ENCODE measurements at places on chromosomes 7 and 10. TPM values are rescaled to one million over a fixed set of nuclear protein-coding genes. Genes with fewer than 3 reads are reported as not detected.

DNA sequence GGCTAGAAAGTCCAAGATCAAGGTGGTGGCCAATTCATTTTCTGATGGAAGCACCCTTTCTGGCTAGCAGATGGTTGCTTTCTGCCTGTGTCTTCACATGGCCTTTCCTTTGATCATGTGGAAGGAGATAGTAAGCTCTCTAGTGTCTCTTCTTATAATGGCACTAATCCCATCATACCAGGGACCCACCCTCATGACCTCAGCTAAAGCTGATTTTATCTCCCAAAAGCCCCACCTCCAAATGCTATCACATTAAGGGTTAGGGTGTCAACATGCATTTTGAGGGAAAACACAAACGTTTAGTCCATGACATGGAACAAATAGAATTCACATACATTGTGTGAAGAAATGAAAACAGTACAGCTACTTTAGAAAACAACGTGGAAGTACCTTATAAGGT is 100.0 kb downstream of the VPS50 start:
- DNase-seq: no peak

DNA sequence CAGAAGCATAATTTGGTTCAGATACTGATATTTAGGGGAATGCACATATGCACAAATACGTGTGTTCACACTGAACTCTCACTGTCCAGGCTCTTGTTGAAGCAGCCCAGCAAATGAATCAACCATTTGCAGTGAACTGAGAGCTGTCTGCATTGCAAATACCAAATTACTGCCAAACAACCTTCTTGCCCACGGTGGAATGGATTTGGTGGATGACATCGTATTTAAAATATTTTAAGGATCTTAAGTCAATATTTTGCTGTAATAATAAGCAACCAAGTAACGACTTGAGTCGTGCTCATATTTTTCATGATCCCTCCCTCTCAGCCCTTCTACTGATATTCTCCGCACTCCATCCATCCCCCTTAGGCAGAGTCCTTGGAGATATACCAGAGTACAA is 107.9 kb upstream of the FEZF1 start:
- DNase-seq: no peak

DNA sequence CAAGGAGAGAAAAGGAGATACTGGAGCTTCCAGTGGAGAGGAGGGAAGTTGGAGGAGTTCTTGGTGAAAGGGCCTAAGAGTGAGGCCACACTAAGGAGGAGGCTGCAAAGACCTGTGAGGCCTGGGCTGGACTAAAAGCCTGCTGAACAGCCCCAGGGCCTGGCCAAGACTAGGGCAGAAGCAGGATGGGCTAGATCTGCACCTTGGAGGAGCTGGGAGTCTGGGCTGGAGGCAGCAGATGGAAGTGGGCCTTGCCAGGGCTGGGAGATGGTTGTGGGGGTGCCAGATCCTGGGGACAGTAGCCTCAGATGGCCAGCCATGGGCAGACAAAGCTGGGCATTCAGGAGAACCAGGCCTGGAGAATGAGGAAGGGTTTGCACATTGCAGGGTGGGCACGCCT is 6.5 kb upstream of the PURB start:
- no peak for DNase-seq

DNA sequence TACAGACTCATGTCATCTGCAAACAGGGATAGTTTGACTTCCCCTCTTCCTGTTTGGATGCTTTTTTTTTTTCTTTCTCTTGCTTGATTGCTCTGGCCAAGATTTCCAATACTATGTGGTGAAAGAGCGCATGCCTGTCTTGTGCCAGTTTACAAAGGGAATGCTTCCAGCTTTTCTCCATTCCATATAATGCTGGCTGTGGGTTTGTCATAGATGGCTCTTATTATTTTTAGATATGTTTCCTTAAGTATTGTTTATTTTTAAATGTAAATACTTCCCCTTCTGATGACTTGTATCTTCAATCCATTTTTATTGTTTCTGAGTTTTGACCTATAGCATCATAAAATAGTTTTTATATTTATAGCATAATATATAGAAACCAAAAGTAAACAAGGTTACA is 17.9 kb downstream of the FAM237B start:
- DNase-seq: no peak

- DNase-seq: no peak
Observed at GRCh38 chr7:94396037-94396431, 1.3 kb downstream of the COL1A2 start.

The CPN1 gene
- total RNA-seq: not detected

DNA sequence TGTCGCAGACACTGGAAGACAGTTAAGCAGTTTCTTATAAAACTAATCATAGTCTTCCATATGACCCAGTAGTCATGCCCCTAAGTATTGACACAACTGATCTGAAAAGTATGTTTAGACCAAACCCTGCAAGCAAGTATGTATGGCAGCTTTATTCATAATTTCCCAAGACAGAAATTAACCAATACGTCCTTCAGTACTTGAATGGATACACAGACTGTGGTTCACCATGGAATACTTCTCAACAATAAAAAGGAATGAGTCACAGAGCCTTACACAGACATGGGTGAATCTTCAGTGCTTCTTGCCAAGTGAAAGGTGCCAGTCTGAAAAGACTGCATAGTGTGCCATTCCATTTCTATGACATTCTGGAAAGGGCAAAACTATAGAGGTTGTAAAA is 50.2 kb upstream of the AKR1E2 start:
- DNase-seq: no peak

GRCh38 chr10:119407254-119407777 is 135.2 kb downstream of the RGS10 start:
- DNase-seq: no peak

DNA sequence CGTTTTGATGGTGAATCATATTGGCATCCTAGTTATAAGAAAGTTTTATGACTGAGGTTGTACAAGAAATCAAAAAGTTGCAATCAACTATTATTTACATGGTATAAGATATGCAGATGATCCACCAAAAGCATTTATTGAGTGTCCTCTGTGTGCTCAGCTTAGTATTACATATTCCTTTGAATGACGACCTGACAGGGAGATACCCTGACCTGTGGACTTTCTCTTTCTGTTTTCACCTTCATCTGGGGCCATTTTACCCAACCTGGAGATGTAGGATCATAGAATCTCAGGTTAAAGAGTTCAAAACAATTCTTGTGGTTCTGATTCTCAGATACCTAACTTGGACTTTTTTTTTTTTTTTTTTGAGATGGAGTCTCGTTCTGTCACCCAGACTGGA is 269.1 kb upstream of the SORCS1 start:
- no peak for DNase-seq

DNA sequence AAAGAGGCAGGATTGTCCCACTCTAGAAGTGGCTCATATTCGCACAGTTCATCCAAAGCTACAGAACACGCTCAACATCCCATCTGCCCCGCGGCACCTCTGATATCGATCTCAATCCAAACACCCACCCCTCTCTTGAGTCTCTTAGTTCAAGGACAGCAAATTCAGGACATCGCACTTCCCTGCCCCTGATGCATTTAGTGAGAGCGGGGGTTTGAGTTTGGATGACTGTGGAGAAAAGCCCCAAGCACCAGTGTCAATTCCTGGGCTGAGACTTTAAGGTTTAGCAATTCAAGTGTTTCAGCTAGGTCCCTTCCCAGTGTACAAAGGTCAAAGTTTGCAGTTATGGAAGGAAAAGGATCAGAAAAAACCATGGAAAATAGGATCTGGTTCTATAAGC is 166.2 kb downstream of the LYZL1 start:
- DNase-seq: no peak

- DNase-seq: no peak
Observed at GRCh38 chr10:118904286-118904685, 125.2 kb upstream of the NANOS1 start.

DNA sequence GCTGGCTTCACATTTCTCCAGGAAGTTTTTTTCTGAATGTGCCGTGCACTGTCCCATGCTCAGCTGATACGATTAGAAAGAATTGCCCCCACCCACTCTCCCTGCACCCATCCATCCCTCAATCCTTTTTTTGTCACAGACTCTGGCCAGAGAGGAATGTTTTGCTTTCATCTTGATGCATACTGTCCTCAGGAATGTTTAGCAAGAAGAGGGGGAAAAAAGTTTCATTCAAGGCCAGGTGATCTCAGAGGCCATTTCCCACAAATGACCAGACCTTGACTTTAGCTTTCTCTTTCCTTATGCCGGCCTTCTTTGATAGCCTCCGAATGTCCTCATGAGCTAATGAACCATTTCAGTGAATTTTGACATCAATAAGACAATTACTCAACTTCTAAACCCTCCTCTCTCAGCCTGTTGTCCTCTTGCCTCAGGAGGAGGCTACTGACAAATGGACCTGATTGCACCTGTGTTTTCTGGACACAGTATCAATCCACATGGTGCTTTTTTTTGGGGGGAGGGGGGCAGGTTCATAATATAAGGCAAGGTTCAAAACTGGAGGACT is 105.0 kb upstream of the KLF6 start:
- DNase-seq: peak; percentile 39

The IGFBP3 gene
- total RNA-seq: 11.2 TPM

- no peak for DNase-seq
Observed at GRCh38 chr10:70850097-70850496, 34.3 kb downstream of the SGPL1 start.

DNA sequence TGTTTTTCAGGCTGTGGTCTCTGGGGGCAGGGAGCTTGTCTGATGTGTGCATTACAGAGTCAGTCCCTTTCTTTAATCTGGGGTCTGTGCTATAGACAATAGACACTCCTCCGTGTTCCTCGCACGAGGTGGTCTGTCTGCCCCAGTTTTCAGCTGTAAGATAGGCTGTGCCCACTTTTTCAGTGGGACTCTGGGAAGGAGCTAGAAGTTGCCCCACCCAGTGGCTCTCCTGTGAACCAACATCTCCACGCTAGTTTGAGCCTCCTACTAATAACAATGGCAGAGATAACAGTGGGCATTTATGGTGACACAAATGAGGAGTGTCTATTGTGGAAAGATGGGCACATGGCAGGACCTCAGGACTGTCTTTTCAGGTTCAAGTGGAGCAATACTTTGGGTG is 44.0 kb downstream of the ADRB1 start:
- no peak for DNase-seq

The LOXL4 gene
- total RNA-seq: 0.23 TPM

GRCh38 chr7:82404094-82404493 is 39.5 kb downstream of the CACNA2D1 start:
- DNase-seq: no peak

DNA sequence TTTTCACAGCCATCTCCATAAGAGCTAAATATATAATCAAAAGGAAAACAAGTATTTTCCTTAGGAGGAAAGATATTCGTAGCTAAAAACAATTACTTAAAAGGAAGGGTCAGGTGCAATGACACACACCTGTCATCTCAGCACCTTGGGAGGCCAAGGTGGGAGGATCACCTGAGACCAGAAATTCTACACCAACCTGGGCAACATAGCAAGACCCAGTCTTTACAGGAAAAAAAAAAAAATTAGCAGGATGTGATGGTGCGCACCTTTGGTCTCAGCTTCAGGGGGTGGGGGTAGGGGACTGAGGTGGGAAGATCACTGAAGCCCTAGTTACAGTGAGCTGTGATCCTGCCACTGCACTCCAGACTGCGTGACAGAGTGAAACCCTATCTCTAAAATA is 11.9 kb downstream of the TNPO3 start:
- DNase-seq: no peak

- DNase-seq: peak; percentile 89
Observed at GRCh38 chr10:132942101-132943057, at the start of gene CFAP46. Gene CFAP46 (minus strand): TSS chr10:132942570. CDS start chr10:132942484, 86 bp downstream.

The CLEC5A gene
- total RNA-seq: not detected

The C10orf67 gene
- not detected for total RNA-seq

DNA sequence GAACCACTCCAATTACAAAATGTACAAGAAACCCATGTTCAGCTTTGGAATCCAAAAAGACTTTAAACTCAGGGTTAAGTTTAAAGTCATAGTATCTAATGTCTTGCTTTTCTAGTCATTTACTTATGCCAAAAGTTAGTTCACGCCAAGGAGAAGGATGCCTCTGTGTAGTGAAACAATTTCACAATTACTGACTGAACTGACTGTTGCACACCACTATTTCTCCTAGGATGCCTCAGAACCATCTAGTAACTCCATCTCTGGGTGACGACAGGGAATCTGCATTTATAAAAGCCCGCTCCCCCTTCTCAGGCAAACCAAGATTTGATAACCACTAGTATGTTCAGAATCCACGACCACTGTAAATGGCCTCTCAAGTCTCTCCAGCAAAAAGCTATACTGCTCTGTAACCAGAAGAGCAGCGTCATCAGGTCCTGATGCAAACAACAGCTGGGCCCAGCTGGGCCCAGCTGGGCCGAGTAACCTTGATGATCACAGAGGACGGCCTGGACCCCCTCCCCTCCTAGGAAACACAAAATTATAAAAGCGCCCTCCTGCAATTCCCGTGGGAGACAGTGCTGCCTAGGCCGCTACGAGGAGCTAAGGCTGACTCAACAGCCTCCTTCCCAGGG is 680 bp upstream of the ADO start:
- DNase-seq: no peak

DNA sequence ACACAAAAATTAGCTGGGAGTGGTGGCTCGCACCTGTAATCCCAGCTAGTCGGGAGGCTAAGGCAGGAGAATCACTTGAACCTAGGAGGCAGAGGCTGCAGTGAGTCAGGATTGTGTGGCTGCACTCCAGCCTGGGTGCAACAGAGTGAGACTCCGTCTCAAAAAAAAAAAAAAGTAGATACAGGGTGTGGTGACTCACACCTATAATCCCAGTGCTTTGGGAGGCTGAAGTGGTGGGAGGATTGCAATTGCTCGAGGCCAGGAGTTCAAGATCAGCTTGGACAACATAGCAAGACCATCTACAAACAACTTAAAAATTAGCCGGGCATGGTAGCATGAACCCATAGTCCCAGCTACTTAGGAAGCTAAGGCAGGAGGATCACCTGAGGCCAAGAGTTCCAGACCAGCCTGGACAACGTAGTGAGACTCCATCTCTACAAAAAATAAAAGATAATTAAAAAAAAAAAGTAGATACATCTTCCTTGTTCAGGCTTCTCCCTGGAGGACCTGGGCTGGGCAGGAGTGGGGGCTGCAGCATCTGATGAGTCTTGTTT is 2.0 kb downstream of the MOSPD3 start:
- DNase-seq: no peak

The TAS2R41 gene
- 2.9 TPM for total RNA-seq

DNA sequence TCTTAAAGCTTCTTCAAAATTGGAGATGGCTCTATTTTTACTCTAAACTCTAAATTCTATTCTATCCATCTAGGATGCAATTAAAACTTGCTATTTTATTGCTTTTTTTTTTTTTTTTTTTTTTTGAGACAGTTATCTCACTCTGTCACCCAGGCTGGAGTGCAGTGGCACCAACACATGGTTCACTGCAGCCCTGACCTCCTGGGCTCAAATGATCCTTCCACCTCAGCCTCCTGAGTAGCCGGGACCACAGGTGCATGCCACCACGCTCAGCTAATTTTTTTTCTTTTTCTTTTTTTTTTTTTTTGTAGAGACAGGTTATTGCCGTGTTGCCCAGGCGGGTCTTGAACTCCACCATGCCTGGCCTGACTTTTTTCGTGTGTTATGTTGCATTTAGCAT is 41.2 kb downstream of the DNAJC1 start:
- no peak for DNase-seq

The HABP2 gene
- not detected for total RNA-seq

DNA sequence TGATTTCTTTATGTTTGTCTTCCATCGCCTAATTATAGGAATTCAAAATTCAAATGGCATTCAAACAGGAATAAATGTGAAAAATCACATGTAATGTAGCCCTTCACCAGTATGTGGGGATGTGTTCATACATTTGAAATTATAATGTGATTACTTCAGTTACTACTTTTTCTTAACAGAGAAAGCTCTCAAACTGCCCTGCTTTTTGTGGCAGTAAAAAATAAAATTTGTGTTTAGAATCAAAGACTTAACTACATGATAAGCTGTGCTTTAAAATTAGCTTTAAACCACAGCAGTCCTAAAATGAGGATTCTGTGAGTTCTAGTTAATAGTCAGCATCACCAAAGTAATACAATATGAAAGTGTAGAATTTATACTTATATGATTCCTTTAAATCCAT is 7.8 kb upstream of the HERC4 start:
- DNase-seq: peak; percentile 15

All from GM23338 (cell line).